ENCODE measurements at places on chromosomes 11 and 22.
A peak's percentile ranks its signal among the peaks of the same experiment; 100 is the strongest.

- DNase-seq: peak; percentile 31
Observed at GRCh38 chr11:15826826-15827225, 529.5 kb downstream of the SOX6 start.

DNA sequence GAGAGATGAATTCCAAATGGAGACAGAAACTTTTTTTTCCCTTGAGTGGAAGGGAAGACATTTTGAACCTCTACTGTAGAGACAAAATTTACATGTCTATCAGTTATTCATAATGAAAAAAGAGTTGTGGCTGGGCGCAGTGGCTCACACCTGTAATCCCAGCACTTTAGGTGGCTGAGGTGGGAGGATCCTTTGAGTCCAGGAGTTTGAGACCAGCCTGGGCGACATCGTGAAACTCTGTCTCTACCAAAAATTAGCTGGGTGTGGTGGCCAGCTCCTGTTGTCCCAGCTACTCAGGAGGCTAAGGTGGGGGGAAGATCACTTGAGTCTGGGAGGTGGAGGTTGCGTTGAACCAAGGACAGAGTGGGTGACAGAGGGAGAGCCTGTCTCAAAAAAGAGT lies 4.1 kb downstream of the EED start:
- DNase-seq: no peak

DNA sequence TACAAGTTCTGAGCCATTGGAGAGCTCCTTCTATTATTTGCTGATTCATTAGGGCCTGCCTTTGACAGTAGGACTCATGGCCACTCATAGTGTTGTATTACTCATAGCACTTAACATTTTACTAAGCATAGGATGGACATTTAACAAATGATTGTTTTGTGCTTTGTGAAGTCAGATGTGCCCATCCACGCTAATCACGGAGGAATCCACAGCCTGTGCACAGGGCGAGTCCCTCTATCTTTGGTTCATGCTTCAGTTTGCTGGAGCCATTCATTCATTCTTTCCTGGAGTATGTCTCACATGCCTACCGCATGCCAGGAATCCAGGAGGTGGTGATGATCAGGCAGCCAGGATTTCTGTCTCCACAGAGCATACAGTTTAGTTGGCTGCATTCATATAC lies 254.1 kb downstream of the NTM start:
- DNase-seq: no peak

DNA sequence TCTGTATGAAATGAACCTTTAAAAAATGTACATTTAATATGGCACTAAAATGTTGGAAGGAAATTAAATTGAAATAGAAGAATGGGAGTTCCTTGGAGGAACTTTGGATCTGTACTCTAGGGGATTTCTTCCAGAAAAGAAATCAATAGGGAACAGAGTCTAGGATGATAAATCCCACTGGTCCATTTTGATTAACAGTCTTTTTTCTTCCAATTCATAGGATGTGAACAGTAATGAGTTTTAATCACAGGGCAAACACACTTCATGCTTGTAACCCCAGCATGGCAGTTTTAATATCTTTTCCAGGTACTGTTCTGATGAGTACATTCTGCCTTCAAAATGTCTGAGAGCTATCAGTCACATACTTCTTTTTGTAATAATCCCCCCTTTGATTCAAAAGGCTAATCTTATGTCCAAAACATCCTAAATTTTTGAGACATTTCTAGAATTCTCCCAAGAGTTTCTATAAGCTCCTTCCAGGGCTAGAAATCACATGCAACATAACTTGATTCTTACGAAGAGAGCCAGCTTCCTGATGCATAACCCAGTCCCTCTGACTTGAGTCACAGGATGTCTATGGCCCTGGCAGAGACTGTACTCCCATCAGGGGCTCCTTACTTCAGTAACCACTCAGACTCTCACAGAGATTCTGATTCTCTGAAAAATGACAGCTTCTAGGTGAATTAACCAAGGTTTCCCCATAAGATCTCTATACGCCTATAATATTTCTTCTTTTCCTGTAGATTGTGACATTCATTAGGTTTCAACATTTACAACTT lies 112.9 kb downstream of the SLC36A4 start:
- no peak for DNase-seq

DNA sequence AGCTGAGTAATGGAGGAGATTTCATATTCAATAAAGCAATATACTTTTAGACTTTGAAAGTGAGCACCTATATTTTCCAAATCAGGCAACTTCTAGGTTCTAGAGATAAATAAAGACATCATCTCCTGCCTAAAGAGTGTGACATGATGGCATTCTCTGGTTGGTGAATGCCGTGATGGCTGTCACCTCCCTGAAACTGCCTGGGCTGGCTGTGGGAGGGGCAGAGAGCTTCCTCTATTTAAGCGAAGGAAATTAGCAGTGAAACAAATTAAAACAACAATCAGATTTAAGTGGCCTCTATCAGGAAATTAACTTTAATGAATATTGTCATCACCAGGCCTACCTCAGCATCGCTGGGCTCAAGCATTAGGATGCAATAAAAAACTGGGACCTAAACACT lies 113.9 kb downstream of the ARL14EP start:
- DNase-seq: no peak

DNA sequence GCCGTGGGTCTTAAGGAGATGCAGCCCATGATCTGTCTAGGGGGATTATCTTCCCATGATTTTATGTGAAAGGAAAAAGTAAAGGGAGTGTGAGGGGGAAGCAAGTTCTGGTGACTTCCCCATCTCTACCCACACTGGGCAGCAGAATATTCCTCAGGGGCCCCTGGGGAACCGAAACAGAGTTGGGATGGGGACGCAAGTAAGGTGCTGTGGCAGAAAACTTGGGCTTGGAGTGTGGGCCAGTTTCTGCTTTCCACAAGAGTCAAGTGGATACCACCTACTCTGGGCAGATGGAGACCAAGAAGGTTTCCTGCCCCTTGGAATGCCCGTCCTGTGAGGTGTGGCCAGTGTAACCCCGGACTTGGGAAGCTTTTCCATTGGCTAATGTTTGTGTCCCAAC lies 64.4 kb downstream of the SGSM3 start:
- DNase-seq: no peak

- no peak for DNase-seq
Observed at GRCh38 chr11:12455938-12456337, 78.6 kb downstream of the PARVA start.

- no peak for DNase-seq
Observed at GRCh38 chr11:20661445-20661844, 7.9 kb upstream of the NELL1 start.

DNA sequence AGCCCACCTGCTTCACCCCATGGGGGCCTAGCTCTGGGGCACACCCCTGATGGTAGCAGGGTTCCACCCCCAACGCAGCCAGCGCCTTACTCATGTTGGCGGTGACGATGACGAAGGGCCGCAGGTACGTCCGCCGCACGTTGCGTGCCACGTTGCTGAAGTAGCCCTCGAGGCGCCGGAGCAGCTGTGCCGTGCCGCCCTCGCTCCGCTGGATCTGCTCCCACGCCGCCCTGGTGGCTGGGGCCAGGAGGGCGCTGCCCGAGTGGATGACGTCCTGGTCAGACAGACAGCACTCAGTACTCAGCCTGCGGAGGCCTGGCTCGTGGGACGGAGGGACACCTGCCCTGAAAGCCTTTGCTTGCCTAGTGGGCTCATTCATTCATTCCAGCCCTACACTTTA lies 50.8 kb downstream of the TRMU start:
- DNase-seq: no peak

GRCh38 chr11:88281317-88281712 lies 56.2 kb downstream of the CTSC start:
- DNase-seq: no peak

DNA sequence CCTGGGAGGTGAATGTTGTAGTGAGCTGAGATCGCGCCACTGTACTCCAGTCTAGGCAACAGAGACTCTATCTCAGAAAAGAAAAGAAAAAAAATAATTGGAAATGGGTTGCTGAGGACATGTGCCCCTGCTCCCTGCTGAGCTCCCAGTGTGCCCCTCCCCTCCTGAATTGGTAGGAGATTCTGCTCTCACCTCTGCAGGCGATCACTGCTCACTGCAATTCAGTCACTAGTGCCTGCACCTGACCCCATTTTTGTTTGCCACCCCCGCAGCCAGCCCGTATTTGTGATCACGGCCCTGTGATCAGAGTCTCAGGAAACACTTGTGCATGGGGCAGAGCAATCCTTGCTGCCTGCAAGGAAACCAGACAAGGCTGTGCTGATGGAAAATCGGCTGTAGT lies 16.3 kb upstream of the SEC14L3 start:
- DNase-seq: no peak

DNA sequence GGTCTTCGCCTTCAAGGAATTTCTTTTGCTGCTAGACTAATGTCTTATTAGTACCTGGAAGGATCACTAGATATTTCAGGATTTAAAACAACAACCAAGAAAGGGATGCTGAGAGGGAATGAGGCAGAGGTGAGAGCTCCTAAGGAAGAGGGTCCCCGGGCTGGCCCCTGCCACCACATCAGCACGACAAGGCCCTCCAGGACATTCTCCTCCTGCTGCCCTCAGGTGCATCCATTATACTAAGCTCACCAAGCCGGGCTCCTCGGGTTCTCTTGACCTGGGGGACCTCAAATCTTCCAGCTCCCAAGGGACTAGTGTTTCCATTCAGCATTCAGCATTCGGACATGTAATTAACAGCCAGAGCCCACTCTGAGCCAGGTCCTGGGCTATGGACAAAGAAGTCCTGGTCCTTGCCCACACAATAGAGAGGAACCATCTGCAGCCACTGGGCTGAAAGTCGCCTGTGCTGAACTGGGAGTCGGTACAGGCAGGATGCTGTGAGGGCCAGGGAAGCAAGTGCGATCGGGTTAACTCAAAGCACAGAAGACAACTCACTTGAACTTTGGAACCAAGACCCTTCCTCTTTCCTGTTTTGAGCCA lies 29.4 kb upstream of the OAF start:
- DNase-seq: no peak

GRCh38 chr11:66653123-66653522 lies 14.6 kb downstream of the RBM4 start:
- peak; percentile 20 for DNase-seq

GRCh38 chr11:44377121-44377520 lies 67.2 kb upstream of the ALX4 start:
- DNase-seq: no peak

- no peak for DNase-seq
Observed at GRCh38 chr11:63873311-63873710, 34.4 kb downstream of the MARK2 start.

GRCh38 chr11:34302046-34302921 lies 55.5 kb downstream of the ABTB2 start:
- DNase-seq: no peak

GRCh38 chr11:121661880-121662486 lies 209.2 kb upstream of the SORL1-AS1 start:
- no peak for DNase-seq
